ENCODE measurements at places on chromosomes 4 and X.
A peak's percentile ranks its signal among the peaks of the same experiment; 100 is the strongest.

DNA sequence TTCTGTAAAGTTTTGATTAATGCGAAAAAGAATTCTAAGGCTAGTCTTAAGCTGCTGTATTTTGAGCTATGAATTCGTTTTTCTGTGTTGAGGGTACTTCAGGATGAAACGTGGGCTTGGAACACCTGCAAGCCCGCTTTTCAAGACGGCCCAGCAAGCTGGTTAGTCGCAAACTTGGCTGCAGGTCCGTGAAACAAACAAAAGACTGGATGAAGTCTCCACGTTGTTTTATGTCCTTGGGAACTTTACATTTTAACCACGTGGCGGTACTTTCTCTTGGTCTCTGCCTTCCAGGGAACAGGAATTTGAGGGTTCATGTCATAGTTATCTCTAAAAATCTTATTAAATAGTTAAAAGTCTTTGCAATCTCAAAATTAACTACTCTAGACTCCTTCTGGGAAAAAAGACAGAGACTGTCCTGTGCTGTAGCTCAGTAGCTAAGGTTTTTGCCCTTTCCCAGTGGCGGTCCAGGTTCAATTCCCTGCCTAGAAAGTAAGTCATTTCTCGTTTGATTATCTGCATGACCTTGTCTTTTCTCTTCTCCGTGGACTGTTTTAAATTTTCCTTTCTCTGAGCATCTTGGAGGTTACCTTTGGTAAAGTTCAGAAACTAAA lies 21.0 kb downstream of the TENM3 start:
- no peak for DNase-seq

DNA sequence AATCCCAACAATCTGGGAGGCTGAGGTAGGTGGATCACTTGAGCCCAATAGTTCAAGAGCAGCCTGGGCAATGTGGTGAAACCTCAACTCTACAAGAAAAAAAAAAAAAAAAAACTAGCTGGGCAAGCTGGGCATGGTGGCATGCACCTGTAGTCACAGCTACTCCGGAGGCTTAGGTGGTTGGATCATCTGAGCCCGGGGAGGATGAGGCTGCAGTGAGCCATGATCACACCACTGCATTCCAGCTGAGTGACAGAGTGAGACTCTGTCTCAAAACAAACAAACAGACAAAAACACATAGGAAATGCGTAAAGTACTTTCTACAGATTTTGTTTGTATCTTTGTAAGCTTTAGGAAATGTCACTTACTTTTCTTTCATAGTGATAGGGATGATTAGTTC lies 307.2 kb upstream of the NR3C2 start:
- DNase-seq = no peak

- DNase-seq = no peak
Observed at GRCh38 chrX:22345884-22346283, 73.2 kb downstream of the CBLL2 start.

DNA sequence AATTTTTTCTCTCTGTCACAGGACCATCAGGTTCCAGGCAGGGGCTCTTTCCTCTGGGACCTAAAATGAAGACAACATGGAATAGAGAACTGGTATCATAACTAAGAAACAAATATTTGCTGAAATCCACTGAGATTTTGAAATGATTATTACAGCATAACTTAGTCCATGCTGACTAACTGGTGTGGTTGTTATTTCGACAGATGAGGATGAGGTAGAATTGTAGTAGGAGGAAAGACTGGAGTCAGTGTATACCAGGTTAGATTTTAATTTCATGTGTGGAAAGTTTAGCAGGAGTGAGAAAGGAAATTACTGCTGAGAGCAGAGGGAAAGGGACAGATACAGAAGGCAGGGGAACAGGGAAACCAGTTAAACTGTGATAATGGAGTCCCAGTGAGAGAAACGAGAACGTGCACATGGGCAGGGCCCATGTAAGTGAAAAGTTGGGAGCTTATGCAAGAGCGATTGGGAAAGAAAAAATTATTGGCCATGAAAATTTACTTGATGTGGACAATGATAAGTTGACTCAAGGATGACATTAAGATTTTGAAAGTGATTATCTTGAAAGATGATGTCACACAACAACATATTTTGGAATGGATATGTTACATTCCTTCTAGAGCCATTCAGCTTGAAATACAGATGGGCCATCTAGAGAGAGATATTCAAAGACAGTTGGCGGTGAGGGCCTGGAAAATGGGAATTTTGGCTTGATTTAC lies 98.7 kb upstream of the DDIT4L start:
- DNase-seq = no peak

DNA sequence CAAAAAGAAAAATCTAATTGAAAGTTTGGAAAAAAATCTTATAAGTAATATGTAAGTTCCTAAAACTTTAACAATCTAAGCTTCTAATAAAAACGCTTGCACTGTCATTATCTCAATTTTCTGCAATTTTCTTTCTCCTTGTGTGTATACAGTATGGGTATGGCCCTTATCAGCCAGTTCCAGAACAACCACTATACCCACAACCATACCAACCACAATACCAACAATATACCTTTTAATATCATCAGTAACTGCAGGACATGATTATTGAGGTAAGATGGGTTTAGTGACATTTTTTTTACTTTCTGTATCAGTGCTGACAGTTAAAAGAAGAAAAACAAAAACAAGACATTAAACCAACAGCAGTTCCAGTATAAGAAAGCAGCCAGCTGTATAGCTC lies 4.9 kb downstream of the STATH start:
- DNase-seq = no peak

- DNase-seq = no peak
Observed at GRCh38 chr4:124030147-124030546, 633.6 kb downstream of the SPRY1 start.

- no peak for DNase-seq
Observed at GRCh38 chr4:16672421-16672820, 226.0 kb downstream of the LDB2 start.

DNA sequence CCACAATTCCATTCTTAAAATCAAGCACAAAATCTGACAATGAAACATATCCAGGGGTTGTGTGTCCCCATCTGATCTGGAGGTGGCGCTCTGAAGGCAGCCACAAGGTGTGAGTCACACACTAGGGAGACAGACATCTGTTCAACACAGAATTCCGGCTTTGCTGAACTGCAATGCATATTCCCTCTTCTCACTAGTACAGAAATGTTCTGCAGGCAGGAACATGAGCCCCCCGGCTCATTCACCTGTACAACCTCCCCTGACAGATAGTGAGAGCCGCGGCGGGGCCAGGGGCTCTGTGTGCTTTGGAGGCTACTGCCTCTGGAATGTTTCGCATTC lies 41.9 kb downstream of the WDR1 start:
- no peak for DNase-seq

DNA sequence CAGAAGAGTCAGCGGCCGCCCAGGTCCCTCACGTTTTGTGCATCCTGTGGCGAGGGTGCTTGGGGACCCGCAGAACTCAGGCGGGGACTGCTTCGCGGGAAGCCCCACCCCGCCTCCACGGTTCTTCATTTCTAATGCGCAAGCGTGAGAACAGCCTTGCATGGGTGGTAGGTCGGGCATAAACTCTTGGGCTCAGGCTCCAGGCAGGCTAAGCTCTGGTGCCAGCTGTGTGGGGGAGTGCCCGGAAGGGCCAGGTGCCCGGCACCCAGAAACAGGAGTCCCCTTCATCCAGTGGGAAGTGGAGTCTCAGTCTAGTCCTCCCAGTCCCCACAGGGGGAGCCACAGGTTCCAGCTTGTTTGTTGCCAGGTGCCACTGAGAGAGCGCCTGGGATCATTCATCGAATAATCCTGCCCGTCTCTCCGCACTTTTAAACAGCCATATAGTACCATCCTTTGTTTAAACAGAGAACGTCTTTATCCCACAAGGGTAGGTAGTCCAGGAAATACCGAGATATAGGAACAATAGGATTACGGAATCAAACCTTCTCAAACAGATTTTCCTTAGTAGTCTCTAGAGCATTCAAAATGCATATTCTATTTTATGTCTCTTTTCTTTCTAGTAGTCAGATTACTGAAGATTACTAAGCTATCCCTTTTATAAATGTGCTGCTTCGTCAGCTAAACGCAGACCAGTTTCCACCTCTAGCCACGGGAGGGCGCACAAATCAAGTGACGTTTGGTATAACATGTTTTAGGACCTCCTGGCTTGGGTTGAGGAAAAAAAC lies 12.7 kb upstream of the RBBP7 start:
- DNase-seq = no peak

DNA sequence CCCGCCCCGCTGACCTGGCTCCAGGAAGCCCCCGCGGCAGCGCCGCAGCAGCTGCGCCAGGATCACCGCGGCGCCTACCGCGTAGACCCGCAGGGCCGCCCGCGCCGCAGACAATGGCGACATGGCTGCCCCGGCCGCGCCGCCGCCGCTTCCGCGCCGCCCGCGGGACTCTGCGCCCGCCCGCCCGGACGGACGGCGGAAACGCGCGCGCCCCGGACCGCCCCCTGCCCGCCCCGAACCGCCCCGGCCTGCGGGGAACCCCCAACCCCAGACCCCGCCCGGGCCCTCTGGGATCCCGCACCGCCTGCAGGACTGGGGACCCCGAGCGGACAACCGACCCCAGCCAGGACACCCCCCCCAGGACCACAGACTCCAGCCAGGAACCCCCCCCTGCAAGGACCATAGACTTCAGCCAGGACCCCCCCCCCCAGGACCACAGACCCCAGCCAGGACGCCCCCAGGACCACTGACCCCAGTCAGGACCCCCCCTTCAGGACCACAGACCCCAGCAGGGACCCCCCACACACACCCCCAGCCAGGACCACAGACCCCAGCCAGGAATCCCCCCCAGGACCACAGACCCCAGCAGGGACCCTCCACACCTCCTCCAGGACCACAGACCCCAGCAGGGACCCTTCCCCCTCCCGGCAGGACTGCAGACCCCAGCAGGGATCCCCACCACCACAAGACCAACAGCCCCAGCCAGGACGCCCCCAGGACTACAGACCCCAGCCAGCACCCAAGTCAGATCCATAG lies at the start of the genes DHRSX and ZBED1:
TSS of gene DHRSX (minus strand) at position 174 of the 756 bp plus-strand sequence. CDS start at position 123, 51 bp downstream.
TSS of gene ZBED1 (minus strand) at position 174 of the 756 bp plus-strand sequence. CDS start 10,257 bp downstream, outside the sequence.
- DNase-seq = peak; percentile 72

GRCh38 chrX:55731826-55732225 lies 14.3 kb downstream of the RRAGB start:
- DNase-seq = no peak

DNA sequence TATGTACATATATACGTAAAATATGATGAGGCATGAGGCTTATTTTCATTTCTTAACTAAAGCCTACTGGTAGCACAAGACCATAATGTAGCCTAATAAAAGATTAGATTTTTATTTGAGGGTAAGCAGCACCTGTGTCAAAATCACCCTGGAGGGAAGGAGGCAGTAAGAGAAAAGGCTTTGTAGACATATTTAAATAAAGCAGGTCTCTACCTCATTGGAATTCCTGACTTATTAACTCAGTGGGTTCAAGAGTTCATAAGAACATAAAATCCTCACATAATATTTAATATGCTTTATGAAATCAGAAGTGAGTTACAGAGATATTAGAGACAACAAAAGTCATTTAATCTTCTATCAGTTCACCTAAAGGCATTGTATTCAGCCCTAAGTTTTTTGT lies 261.6 kb upstream of the ANKRD50 start:
- no peak for DNase-seq

DNA sequence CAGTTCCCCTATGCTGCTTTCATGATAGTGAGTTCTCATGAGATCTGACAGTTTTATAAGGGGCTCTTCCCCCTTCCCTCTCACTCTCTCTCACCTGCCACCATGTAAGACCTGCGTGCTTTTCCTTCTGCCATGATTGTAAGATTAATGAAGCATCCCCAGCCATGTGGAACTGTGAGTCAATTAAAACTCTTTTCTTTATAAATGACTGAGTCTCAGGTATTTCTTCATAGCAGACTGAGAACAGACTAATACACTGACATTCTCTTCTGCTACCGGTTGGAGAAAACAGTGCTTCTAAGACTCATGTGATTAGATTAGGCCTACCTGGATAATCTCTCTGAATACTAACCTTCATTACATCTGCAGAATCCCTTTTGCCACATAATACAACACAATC lies 45.4 kb upstream of the TRPC5OS start:
- no peak for DNase-seq

GRCh38 chr4:110020139-110020538 lies 107.5 kb downstream of the EGF start:
- DNase-seq = no peak

- DNase-seq = no peak
Observed at GRCh38 chr4:109207061-109207460, 95.4 kb downstream of the COL25A1 start.

DNA sequence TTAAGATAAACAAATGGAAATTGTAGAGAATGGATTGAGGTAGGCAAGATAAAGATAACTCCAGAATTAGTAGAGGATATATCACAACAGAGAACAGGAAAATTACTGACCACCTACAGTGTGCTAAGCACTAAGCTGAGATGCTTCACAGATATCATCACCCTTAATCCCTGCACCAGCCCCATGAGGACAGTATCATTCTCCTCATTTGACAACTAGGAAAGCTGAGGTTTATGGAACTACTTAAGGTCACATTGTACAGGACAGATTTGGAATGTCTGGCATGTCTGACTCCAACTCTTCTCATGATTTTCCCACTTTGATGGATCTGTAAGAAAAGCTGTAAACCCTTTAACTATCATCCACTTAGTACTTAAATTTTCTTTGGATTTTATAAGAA lies 95.5 kb downstream of the CASK start:
- DNase-seq = no peak

GRCh38 chrX:11465648-11466411 lies 172.6 kb downstream of the AMELX start:
- no peak for DNase-seq

GRCh38 chr4:20338841-20339240 lies 87.1 kb downstream of the SLIT2 start:
- DNase-seq = no peak

DNA sequence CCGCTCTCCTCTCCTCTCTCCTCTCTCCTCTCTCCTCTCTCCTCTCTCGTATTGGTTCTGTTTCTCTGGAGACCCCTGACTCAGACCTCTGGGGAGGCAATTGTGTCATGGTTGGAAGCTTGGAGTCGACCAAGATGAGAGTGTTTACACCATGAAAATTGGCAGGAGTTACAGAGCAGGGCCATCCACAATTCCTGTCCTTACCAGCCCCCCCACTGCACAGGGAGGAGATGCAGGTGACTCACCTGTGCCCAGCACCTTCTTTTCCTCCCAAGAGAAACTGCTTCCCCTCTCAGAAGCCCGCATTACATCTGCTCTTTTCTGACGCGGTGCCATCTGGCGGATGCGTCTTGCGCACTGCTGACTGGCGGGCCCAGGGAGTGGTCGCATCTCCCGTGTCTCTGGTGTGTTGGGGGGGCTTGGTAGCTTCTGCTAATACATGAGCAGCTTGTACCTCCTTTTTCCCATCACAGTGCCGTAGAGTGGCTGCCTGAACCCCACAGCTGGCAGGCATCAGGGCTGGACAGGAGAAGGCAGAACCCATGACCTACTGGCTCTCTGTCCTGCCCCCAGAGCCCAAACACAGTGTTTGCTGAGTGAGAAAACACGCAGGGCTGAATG lies 31.4 kb upstream of the GPR78 start:
- DNase-seq = no peak
